ENCODE measurements at places on chromosomes 16 and 17.

DNA sequence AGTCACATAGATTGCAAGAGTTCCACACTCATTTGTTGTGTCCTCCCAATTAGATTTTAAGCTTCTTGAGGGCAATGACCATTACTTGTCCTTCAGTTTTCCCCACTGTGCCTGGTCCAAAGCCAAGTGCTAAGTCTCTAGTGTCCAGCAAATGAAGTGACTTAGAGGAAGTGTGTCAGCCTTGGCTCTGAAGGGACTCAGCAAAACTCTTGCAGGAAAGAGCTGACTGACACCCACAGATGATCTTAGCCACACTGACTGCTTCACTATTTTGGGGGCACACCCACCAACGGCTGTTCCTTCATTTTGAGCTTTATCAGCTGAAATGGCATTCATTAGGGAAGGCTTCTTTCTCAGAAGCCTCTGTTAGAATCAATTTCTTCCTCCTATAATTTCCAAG is 358.1 kb downstream of the UTP18 start:
- no peak overlapping the region for H3K27ac ChIP-seq
- H3K36me3 ChIP-seq, result no peaks in the 10 kb centered on the region
- no peaks in the 10 kb centered on the region for H3K27me3 ChIP-seq
- no peak for DNase-seq

- no peak for DNase-seq
- peaks cover 46% of the 10 kb centered on the region for H3K36me3 ChIP-seq
- H3K27me3 ChIP-seq, result no peaks in the 10 kb centered on the region
- H3K4me3 ChIP-seq, result peak overlapping the region; percentile 83
- H3K4me1 ChIP-seq, result peaks cover 30% of the 10 kb centered on the region
- peak overlapping the region; percentile 65 for H3K27ac ChIP-seq
These were observed 216 bp downstream of the VPS9D1 start for GRCh38 chr16:89720551-89720812.

DNA sequence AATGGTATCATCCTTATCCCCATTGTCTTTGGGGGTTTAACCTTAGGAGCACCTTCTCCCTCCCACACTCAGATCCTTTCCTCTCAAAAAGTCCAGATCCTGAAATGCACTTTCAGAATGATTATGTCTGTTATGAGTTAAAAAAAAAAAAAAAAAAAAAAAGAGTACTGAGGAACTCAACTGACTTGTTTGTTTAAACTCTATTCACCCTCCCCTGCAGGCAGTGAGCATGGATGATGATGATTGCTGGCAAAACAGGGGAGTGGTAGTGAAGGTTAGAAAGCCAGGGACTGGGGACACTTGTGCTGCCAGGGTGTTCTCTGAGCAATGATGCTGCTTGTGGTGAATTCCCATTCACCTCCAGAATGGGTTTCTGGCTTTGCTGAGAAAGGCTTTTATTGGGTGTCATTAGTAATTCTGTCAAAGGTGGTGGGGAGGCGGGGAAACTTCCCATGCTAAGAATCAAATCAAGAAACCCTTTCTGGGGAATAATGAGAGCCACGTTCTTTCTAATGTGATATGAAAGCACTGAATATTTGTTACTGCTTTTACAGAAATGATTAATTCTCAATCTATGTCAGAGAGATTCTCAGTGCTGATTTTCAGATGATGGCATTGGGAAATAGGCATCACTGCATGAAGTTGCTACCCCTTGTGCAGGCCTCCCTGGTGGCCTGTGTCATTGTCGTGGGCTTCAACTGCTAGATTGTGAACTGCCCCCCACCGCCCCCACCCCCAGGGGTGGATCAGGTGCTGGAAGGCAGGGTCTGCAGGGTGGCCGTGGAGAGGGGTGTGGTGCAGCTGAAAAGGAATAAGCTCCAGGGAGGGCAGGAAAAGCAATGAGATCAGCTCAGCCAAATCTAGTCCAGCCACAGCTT is 14.1 kb downstream of the CCL4 start:
- no peak overlapping the region for H3K4me3 ChIP-seq
- no peak for DNase-seq
- no peak overlapping the region for H3K27ac ChIP-seq

- H3K27ac ChIP-seq, result no peak overlapping the region
- H3K4me1 ChIP-seq, result no peaks in the 10 kb centered on the region
- H3K4me3 ChIP-seq, result no peak overlapping the region
- no peaks in the 10 kb centered on the region for H3K36me3 ChIP-seq
- no peak for DNase-seq
These were observed 921.4 kb upstream of the EEF2KMT start for GRCh38 chr16:6018848-6019489.

- no peak for DNase-seq
- no peaks in the 10 kb centered on the region for H3K36me3 ChIP-seq
- peaks cover 30% of the 10 kb centered on the region for H3K27me3 ChIP-seq
- H3K27ac ChIP-seq, result no peak overlapping the region
- H3K4me3 ChIP-seq, result no peak overlapping the region
- no peaks in the 10 kb centered on the region for H3K4me1 ChIP-seq
These were observed 11.7 kb upstream of the CD300LD start for GRCh38 chr17:74603746-74604145.

GRCh38 chr17:28613931-28614381 is at the start of gene RSKR:
Gene RSKR, minus strand, starts transcription at chr17:28614185. Its CDS starts 24 bp downstream, at chr17:28614161.
- H3K27ac ChIP-seq, result no peak within 1 kb of the TSS
- H3K36me3 ChIP-seq, result peaks cover 66% of the 10 kb centered on the region
- no peak within 1 kb of the TSS for H3K4me3 ChIP-seq
- H3K27me3 ChIP-seq, result no peaks in the 10 kb centered on the region
- no peak for DNase-seq
- H3K4me1 ChIP-seq, result no peaks in the 10 kb centered on the region

GRCh38 chr17:55322453-55322985 is 57.8 kb downstream of the HLF start:
- no peak overlapping the region for H3K4me3 ChIP-seq
- H3K4me1 ChIP-seq, result no peaks in the 10 kb centered on the region
- no peak for DNase-seq
- no peaks in the 10 kb centered on the region for H3K36me3 ChIP-seq

- H3K27ac ChIP-seq, result no peak overlapping the region
- H3K4me3 ChIP-seq, result no peak overlapping the region
- H3K36me3 ChIP-seq, result peaks cover 7% of the 10 kb centered on the region
These were observed 30.0 kb upstream of the SLC5A10 start for GRCh38 chr17:18921912-18922451.

DNA sequence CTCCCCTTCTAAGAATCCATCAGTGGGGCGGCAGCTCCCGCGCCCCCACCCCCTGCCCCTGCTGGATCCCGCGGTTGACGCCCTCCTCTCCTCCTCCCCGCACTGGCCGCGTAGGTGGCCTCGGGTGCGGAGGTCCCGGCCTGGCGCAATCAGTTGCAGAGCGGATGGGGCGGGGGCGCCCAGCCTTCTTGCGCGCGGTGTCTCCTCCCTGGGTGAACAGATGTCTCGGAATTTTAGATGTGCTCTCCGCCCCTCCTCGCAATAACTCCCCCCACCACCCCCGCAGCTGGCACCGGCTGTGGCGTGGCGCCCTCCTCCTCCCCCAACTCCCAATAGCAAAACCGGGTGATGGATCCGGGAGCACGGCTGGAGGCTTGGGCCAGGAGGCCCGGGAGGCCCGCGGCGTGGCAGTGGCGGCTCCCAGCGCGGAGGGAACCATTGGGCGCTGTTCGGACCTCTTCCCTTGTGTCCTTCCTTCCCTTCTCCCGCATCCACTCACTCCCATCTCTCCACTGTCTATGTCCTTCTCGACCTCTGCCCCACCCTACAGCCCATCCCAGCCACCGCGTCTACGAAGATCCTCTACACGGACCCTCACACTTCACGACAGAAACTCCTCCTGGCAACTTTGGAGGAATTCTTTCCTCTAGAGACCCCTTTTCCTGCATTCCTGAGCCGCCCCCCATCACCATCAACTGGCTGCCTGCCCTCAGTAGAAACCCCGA is 11.0 kb downstream of the NEUROD2 start:
- no peak overlapping the region for H3K27ac ChIP-seq
- no peaks in the 10 kb centered on the region for H3K4me1 ChIP-seq
- peaks cover 74% of the 10 kb centered on the region for H3K27me3 ChIP-seq
- DNase-seq, result no peak

DNA sequence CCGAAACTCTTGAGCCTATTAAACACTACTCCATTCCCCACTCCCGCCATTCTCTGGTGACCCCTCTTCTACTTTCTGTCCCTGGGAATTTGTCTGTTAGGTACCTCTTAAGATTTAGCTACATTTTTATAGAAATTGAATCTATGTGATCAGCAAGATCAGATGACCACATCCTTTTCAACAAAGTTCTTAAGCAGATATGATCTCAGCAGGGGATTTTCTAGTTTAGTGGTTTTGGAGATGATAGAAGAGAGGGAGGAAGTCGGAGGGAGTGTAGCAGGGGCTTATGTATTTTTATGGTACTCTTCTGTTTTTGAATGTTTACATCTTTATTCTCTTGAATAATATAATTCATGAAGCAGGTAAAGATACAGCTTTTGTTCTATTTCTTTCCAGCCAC is 40.8 kb downstream of the RPA1 start:
- H3K36me3 ChIP-seq, result peaks cover 41% of the 10 kb centered on the region
- no peak overlapping the region for H3K4me3 ChIP-seq
- no peaks in the 10 kb centered on the region for H3K27me3 ChIP-seq
- no peak for DNase-seq
- no peaks in the 10 kb centered on the region for H3K4me1 ChIP-seq

DNA sequence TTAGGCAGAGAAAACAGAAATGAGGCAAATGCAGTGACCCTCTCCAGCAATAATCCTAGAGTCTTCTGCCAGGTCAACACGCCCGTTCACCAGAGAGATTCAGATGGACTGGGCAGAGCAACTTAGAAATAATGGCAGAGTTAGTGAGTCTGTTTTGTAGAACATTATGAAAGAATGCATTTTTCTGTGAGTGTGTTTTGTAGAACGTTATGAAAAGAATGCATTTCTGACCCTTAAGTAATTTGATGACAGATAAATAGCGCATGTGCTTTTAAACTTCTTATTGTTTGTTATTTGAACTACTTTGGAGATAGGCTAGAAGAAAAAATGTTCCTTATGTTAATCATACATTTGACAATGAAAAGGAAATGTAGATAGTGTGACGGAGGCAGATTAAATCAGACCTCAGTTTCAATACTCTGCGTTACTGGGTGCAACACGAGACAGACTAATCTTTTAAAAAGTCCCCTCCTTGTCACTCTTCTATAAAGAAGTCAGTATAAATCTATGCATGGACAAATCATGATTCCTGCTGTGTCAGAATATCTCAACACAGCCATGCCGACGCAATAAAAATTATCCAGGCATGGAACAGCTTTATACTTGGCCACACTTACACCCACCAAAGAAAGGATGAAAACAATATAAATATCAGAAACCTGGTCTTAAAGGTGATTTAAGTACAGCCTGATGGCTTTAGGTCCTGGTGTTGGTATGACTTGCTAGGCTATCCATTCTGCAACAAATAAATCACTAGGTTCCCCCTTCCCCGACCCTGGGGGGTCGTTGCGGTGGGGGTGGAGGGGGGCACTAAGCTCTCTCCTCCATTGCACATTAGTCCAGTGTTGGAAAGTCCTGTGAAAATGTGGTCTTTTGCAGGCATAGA is 47.8 kb downstream of the MARCHF10 start:
- H3K4me3 ChIP-seq, result no peak overlapping the region
- DNase-seq, result peak; percentile 60
- H3K4me1 ChIP-seq, result peaks cover 19% of the 10 kb centered on the region
- no peaks in the 10 kb centered on the region for H3K27me3 ChIP-seq
- H3K36me3 ChIP-seq, result no peaks in the 10 kb centered on the region

DNA sequence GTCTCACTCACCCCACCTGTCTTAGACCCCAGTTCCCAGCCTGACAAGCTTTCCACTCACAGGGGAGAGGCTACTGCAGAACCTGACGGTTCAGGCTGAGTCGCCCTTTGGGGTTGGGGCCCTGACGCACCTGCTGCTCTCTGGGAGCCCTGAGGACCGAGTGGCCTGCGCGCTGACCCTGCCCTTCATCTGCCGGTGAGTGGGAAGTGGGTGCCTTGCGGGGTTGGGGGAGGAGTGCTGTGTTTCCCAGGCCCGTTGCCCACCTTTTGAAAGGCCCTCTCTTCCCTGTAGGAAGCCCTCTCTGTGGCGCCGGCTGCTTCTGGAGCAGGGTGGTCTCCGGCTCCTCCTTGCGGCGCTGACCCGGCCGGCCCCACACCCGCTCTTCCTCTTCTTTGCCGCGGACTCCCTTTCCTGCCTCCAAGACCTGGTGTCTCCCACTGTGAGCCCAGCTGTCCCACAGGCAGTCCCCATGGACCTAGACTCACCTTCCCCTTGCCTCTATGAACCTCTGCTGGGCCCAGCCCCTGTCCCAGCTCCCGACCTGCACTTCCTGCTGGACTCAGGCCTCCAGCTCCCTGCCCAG is 6.1 kb upstream of the TGFB1I1 start:
- H3K27me3 ChIP-seq, result no peaks in the 10 kb centered on the region
- DNase-seq, result no peak
- peaks cover 18% of the 10 kb centered on the region for H3K36me3 ChIP-seq
- H3K4me1 ChIP-seq, result peaks cover 6% of the 10 kb centered on the region
- H3K4me3 ChIP-seq, result no peak overlapping the region

- no peaks in the 10 kb centered on the region for H3K4me1 ChIP-seq
- H3K4me3 ChIP-seq, result no peak overlapping the region
- H3K27ac ChIP-seq, result no peak overlapping the region
- H3K36me3 ChIP-seq, result no peaks in the 10 kb centered on the region
These were observed 445.7 kb downstream of the UTP18 start for GRCh38 chr17:51706093-51706492.

- no peaks in the 10 kb centered on the region for H3K4me1 ChIP-seq
- H3K27ac ChIP-seq, result no peak overlapping the region
- no peaks in the 10 kb centered on the region for H3K36me3 ChIP-seq
- H3K27me3 ChIP-seq, result no peaks in the 10 kb centered on the region
- no peak for DNase-seq
- no peak overlapping the region for H3K4me3 ChIP-seq
These were observed 409.7 kb downstream of the SNX29 start for GRCh38 chr16:12386192-12386591.

GRCh38 chr16:17275076-17276009 is 195.4 kb downstream of the XYLT1 start:
- H3K4me1 ChIP-seq, result peaks cover 51% of the 10 kb centered on the region
- no peak overlapping the region for H3K27ac ChIP-seq
- no peak overlapping the region for H3K4me3 ChIP-seq
- peak; percentile 12 for DNase-seq
- H3K36me3 ChIP-seq, result no peaks in the 10 kb centered on the region

DNA sequence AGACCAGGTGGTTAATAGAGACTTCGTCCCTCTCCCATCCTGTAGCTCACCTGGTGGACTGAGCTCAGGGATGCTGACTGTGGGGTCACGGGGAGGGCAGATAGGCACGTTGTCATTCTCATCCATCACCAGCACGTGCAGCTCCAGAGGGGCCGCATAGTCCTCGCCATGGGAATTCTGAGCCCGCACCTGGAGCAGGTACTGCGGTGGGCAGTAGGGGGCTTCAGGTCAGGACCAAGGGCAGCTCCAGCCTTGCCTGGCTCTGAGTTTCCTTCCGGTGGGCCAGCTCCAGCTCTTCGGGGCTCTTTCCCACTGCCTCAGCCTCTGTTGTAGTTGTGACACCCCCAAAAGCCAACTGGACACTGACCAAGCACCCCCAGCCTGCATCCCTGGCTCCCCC is 5.6 kb downstream of the CDH16 start:
- H3K36me3 ChIP-seq, result no peaks in the 10 kb centered on the region
- no peak overlapping the region for H3K4me3 ChIP-seq
- H3K27ac ChIP-seq, result no peak overlapping the region
- DNase-seq, result no peak
- H3K27me3 ChIP-seq, result 0 out of 2 replicates have a peak, but pooled peaks cover 2% of the 10 kb centered on the region

GRCh38 chr16:8850279-8850885 is 18.4 kb downstream of the CARHSP1 start:
- H3K27me3 ChIP-seq, result no peaks in the 10 kb centered on the region
- H3K4me1 ChIP-seq, result peaks cover 29% of the 10 kb centered on the region
- H3K4me3 ChIP-seq, result no peak overlapping the region
- DNase-seq, result peak; percentile 36
- H3K36me3 ChIP-seq, result peaks cover 91% of the 10 kb centered on the region
- H3K27ac ChIP-seq, result peak overlapping the region; percentile 16

- DNase-seq, result no peak
- H3K4me1 ChIP-seq, result no peaks in the 10 kb centered on the region
- no peaks in the 10 kb centered on the region for H3K27me3 ChIP-seq
- no peak overlapping the region for H3K4me3 ChIP-seq
- peaks cover 65% of the 10 kb centered on the region for H3K36me3 ChIP-seq
These were observed 22.2 kb upstream of the RPL13 start for GRCh38 chr16:89538286-89538685.

Data from SJSA1 (cell line).